Stimulated activated CD8-positive, alpha-beta memory T cell treated with anti-CD3 and anti-CD28 coated beads, Interleukin-15, amount 100 ng/mL, for 4 hours (primary cell): ENCODE measurements at places on chromosomes 7 and 10.

DNA sequence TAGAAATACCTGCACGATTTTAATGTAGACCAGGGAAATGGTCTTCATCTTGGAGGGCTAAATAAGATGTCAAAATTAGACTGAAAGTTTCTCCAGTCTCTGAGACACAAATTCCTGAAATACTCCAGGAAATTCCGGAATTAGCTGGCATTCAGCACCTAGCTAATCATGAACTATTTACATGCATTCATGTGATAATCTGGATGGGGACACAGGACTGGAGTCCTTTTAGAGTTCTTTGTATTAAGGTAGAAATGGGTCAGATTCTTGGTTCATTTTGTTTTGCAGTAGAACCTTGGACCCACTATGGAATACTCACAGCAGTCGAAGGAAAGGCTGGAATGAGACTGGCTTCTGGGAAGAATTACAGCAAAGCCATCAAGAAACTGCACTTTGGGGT is 65.3 kb upstream of the MDFIC start:
- DNase-seq = no peak

- no peak for DNase-seq
Observed at GRCh38 chr7:114548081-114548980, 133.7 kb downstream of the FOXP2 start.

DNA sequence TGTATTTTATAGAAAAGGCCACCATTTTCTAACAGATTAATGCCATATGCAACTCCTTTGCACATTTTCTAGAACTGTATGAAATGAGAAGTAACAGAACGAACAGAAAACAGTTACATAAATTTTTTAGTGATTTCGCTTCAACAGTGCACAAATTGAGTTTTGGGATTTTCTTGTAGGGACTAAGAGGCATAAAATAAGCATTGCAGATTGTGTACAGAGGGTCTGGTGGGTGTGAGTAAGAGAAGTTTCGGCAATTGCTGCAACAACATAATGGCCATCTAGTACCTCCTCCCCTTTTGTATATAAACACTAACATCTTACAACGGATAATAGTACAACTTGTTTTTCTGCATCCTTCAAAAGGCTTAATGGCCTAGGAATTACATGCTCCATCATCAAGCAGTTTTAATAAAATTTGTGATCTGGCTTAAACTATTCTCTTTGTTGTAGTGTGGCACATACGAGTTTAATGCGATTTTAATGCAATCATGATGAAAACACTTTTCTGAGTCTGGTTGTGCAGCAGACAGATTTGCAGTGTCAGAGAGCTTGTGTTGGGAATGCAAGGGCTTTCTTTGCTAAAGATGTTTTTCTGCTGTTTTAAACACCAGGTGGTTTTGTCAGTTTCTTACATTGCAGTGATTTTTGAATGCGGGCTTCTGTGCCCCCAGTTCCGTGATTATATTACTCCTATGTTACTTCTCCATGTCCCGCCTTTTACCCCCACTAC is 2.9 kb downstream of the GLCCI1 start:
- DNase-seq = no peak

GRCh38 chr7:152986376-152986775 is 226.8 kb downstream of the ACTR3B start:
- DNase-seq = no peak

GRCh38 chr10:18545621-18546305 is 105.6 kb downstream of the NSUN6 start:
- no peak for DNase-seq

GRCh38 chr7:112056409-112056808 is 149.8 kb downstream of the DOCK4 start:
- DNase-seq = no peak

GRCh38 chr7:84916161-84916560 is 270.7 kb downstream of the SEMA3D start:
- DNase-seq = no peak

DNA sequence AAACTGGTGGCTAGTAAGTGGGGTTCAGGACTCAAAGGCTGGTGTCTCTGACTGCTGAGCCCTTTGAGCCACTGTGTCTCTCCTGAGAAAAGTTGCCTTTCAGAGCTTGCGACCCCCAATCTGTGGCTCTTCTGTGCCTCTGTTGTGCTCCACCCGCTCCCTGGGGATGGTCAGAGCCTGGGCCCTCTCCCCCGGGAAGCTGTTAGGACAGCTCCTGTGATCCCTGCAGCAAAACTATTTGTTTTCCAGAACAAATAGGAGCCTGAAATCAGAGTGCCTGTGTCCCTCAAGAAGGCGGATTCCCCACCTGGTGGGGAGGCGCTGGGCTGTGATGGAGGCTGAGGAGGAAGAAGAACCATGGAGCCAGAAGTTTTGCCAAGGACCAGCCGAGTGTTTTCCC is 56.4 kb upstream of the MXI1 start:
- no peak for DNase-seq

GRCh38 chr7:40629891-40630290 is 495.1 kb downstream of the SUGCT start:
- DNase-seq = no peak

DNA sequence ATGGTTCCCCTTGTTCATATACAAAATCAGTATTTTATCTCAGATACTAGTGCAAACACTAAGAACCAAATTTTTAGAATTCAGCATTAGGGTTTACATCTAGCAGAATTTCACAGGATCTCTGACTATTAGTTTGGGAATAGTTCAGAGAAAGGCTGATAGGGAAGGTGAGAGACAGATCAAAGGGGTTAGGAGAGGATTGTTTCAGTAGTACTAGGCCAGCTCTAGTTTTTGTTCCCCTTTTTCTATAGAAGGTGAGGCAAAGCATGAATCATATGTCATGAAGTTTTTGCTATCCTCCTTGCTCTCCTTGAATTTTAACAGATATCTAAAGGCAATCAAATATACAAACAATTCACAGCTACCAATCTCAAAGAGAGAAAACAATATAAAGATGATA is 26.1 kb upstream of the CTNNA3 start:
- DNase-seq = no peak

DNA sequence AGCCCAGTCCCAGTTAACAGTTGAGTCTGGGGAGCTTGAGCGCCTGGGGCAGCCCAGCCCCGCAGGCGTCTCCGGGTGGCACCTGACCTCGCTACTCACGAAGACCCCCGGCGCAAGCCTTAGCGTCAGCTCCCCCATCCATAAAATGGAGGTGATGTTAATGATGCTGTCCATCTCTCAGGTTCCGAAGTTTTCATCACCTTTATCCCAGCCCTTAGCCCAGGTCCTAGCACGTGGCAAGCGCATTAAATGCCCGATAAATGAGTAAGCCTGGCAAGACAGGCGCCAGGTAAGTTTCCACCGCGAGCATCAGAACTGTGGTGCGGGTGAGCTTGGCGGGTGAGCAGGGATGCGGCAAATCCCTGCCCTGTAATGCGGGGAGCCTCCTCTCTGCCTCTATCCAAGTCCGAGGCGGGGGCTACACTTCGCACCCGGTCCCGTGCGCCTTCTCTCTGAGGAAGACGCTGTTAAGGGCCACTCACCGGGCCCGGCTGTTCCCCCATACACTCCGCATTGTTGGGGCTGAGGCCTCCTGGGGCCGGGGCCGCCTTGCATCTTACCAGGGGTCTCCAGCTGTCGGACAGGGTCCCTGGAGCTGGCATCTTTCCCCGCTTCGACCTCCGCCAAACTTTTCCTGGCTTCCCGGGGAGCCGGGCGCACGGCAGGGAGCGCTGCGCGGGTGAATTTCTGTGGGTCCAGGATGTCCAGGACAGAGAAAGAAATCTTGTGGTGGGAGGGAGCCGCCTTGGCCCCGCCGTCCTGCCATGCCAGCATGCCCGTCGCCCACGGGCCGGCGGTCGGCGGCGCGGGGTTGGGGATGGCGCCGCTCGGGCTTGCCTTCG is 444 bp downstream of the NKX1-2 start:
- no peak for DNase-seq

DNA sequence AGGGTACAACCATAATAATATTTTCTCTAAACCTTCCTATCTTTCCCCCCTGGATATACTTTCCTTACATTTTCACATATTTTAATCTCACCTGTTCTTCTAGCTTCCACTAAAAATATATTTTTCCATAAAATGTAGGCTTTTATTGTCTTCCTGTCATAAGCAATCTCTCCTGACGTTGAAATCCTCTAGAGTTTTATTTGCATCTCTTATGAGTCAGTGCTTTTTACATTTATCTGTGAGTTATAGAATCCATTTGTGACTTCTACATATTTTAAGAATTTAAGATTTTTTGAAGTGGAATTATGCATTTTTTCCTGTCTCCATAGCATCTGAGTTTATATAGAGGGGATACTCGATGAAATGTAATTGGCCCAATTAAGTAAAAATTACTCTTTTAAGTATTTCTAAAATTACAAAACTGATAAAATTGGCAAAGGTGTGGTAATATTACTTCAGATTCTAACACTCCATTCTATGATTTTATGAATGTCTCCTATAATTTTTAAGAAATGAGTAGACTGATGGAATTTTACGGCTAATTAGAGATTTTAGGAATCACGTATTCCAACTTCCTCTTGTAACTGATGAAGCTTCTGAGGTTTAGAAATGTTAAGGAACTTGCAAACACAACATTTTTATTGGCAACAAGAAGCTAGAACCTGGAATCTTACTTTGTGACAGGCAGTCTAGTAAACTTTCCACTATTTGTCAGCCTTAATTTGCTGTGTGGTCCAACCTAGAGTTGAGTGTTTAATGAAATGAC is 422.9 kb upstream of the SEMA3A start:
- no peak for DNase-seq

DNA sequence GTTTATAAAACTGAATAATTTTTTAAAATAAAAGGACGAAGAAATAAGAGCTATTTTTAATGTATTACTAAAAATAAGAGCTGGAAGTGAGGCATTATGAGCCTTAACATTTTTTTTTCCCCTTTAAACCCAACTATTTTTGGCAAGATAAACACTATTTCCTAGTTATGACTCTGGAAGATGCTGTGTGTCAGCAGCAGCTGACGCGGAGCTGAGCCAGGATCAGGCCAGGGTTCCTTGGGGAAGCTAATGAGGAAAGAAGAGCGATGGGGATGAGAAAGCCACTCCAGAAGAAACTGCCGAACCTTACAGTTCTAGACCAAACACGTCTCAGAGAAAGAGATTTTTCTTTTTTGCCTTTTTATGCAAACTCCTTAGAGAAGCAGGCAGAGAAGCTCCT is 85.9 kb downstream of the USP6NL start:
- no peak for DNase-seq

GRCh38 chr7:22074897-22075296 is 129.2 kb upstream of the CDCA7L start:
- DNase-seq = no peak

- no peak for DNase-seq
Observed at GRCh38 chr10:45265996-45266395, 49.4 kb downstream of the OR13A1 start.

DNA sequence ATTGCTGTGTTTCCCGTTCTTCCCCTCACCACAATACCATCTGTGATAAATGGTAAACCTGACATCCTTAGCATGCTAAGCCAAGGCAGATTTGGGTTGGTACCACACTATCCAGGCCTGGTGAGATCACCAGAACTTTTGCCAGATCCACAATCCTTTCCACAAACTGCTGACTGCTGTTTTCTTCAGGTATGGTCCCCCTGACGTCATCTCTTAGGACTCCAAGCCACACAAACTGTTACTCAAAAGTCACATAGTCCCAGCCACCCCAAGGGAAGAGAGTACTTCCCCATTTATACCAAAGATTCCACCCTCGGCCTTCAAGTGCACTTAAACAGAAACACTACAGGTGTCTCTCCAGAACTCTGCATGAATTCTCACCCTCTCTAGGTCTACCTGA is 34.8 kb downstream of the SLC25A13 start:
- no peak for DNase-seq

DNA sequence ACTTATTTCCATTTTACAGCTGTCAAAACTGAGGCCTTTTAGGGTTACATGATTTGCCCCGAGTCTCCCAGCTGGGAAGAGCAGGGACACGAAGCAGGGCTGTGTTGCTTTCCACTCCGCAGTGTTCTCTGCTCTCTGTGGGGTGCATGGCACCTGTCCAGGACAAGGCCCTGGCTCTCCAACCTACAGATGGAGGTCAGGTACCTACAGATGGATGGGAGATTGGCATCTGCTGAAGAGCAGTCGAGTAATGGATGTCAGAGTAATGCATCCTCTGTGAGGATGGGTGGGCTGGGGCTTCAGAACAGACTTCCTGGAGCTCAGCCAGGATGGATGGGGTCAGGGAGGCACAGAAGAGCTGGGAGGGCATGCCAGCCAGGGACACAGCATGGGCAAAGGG is 85.0 kb downstream of the EMX2 start:
- DNase-seq = no peak

GRCh38 chr7:102814025-102814471 is 65.2 kb downstream of the FAM185A start:
- no peak for DNase-seq

- peak; percentile 9 for DNase-seq
Observed at GRCh38 chr10:103661198-103661950, 167.9 kb downstream of the NEURL1 start.
